CD4-positive, alpha-beta T cell treated with Interleukin-17A for 4 hours (primary cell): ENCODE measurements at places on chromosomes 2 and 18.

DNA sequence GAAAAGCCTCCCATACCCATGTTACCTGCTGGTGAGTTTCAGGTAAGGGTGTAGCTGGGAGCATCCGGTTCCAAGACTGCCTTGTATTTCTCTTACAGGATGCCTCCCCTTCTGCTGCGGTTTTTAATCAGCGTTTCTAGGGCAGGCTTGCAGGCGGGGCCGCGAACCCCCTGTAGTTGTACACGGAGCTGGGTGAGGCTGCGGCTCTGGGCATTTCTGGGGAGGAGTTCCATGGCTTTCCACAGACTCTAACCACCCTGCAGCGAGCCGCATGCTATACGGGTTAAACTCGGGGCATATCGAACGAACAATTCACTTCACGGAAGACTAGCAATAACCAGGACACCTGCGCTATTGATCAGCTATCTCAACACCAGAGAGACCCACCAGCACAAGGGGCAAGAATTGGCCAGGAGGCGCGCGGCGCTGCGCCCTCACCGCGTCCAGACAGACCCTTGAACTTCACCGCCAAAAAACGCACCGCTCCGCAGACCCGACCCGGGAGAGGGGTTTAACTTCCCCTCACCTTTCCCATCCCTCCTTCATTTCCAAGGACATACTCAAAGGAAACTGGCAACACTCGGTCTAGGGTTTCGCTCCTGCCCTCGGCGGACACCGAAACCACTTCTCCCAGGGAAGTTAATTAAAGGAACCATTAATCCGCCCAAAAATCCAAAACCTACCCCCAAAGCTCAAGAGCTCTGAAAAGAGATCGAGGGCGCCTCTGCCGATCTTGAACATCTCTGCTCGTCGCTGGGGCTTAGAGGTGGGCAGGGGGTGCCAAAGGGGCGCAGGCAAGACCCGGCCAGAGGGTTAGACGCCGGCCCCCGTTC lies 909 bp downstream of the TGFA start:
- DNase-seq = peak; percentile 51

- no peak for DNase-seq
Observed at GRCh38 chr2:237782181-237782580, 16.4 kb upstream of the RBM44 start.

DNA sequence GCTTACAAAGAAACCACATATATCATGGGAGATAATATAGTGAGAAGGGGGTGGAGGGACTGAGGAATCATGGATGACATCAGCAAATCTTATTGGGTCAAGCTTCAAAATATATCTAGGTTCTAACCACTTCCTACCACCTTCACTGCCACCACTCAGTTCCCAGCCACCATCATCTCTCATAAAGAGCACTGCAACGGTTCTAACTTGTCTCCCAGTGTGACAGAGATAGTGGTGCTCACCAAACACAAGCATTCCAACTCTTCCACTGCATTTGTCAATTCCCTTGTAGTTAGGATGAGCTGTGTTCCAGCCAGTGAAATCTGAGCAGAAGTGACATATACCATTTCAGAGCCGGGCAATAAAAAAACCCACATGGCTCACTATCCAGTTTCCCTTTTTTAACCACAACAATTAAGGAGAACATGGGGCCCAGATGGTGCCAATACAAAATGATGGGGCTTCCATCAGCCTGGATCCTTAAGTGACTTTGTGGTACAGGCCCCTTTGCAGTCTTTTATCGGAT lies 318.1 kb downstream of the NBAS start:
- DNase-seq = no peak

- no peak for DNase-seq
Observed at GRCh38 chr2:241734208-241734466, 293 bp upstream of the D2HGDH start.

- no peak for DNase-seq
Observed at GRCh38 chr2:122804494-122804893, 1049.0 kb downstream of the TSN start.

DNA sequence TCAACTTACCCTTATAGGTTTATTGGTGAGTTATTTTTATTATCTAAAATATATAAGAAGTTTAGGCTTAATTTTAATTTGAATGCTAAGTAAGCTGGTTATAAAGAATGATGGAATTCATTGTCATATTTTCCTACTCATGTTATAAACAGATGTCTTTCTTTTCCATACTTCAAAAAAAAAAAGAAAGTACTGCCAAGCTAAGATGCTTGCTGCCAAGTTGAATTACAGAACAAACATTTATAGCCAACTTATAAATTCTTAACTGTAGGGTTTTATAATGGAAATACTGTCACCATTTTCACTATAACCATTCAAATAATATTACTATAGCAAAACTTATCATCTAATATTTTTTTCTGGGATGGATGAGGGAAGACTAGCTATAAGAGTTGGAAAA lies 676.0 kb downstream of the NRXN1 start:
- no peak for DNase-seq

- DNase-seq = no peak
Observed at GRCh38 chr2:28358668-28359201, 33.9 kb upstream of the FOSL2 start.

DNA sequence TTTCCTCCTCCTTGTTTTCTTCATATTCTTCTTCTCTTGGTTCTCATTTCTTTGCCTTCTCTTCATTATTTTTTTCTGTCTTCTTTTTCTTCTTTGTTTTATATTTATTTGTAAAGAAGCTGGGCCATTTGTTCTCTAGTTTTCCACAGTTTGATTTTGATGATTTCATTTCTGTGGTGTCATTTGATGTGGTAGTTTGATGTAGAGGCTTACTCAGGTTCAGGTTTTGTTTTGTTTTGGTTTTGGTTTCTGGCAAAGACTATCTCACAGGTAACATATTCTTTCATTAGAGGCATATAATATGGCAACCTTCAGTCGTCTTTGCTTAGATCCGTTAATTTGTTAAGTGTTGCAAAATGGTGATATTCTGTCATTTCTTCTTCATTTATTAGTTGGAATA lies 75.3 kb downstream of the BABAM2 start:
- no peak for DNase-seq

GRCh38 chr2:157067562-157067961 lies 189.9 kb upstream of the GALNT5 start:
- no peak for DNase-seq

GRCh38 chr18:47417807-47418206 lies 166.3 kb upstream of the SKOR2 start:
- no peak for DNase-seq

DNA sequence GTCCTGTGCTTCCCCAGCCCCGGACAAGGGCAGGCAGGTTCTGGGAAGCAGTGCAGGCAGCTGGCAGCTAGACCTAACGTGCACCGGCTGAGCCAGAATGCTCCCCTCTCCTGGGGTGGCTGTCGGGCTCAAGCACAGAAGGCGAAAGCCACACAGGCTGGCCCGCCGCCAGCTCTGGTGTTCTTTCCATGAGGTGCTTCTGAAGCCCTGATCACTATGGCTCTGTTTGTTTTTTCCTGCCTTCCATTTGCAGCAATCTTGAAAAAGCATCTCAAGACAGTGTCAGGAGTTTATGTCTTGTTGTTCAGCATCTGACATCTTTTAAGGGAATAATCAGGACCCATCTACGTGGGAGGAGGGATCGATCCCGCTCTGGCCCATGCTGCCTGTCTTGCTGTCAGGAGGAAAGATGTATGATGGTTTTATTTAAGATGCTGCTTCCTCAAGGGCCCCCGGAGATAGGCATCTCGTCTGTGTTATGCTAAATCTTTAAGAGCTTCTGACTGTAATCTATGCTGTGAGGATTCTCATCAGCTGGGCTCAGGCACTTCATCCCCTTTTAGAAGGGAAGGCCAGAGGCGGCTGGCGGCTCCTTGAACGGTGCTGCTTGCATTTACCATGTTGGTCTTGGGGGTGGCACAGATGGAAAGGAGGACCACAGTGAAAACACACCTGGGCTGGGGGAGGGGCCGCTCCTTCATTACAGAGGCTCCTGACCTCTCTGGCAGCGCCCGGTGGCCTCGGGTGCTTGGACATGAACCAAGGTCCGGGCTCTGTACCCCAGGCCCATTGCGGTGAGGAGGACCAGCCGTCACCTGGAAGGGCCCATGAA lies 118.5 kb upstream of the HDAC4 start:
- peak; percentile 17 for DNase-seq

GRCh38 chr2:26576565-26577441 lies 64.4 kb downstream of the CIB4 start:
- no peak for DNase-seq
